Suppressor macrophage treated with lipopolysaccharide for 1 hour (primary cell): ENCODE measurements at places on chromosomes 12 and 14.

GRCh38 chr12:79658221-79658620, 32.5 kb downstream of the PAWR start:
- no peak for DNase-seq

GRCh38 chr12:127857661-127858060, 409.3 kb upstream of the TMEM132C start:
- no peak for DNase-seq

DNA sequence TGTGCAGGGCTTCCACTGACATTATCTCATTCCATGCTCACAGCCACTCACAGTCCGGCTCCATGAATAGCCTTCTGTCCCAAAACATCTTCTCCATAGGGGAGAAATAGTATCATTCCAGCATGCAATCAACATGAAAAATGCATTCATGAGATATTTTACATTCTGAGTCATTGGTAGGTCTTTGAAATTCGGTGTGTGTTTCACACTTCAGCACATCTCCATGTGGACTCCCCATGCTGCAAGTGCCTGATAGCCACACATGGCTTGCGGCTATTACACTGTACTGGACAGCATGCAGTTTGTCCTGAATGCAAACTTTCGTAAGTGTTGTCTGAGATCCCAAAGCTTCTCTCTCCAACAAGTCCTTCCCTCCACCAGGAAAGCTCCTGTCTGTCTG, 449.3 kb downstream of the MED13L start:
- no peak for DNase-seq

DNA sequence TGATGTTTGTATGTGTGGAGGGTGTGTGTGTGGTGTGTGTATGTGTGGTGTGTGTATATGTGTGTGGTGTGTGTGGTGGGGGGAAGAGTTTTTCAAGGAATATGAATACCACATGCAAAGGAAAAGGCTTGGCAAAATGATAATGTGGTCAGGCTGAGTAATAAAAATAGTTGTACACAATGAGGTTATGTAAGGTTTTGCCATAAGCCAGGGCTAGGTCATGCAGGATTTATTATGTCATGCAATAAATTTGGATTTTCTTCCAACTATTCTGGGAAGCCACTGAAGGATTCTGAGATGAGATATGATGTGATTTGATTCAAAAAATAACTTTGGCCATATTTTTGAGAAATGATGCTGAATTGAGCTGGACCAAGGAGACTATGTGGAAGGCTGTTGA, 1191.6 kb upstream of the SEL1L start:
- no peak for DNase-seq

GRCh38 chr14:104859900-104860299, 5.2 kb upstream of the CEP170B start:
- DNase-seq: no peak

- DNase-seq: peak; percentile 0
These were observed 308.0 kb upstream of the LMO3 start for GRCh38 chr12:16913832-16914490.
